Substantia nigra (tissue), 51 donors: ENCODE measurements at places on chromosomes 4 and X.
A peak's percentile ranks its signal among the peaks of the same experiment; 100 is the strongest.

GRCh38 chr4:124206779-124207605, 505.5 kb downstream of the ANKRD50 start:
- no peak for DNase-seq

- no peak for DNase-seq
Observed at GRCh38 chr4:40395908-40396793, 61.0 kb downstream of the CHRNA9 start.

DNA sequence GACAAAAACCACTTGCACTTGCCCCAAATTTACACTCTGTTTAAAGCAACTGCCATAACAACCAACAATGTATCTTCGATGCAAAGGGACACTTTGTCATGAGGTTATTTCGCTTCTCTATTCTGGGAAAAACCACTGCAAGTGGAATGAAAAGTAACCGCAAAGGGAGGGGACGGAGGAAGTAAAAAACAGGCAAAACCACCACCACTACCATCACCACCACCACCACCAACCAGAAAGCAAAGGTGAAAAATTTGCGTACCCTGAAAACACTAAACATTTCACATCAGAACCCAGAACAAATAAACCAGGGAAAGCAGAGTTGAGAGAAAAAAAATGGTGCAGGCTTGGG, 1.2 kb upstream of the N4BP2 start:
- DNase-seq: no peak

DNA sequence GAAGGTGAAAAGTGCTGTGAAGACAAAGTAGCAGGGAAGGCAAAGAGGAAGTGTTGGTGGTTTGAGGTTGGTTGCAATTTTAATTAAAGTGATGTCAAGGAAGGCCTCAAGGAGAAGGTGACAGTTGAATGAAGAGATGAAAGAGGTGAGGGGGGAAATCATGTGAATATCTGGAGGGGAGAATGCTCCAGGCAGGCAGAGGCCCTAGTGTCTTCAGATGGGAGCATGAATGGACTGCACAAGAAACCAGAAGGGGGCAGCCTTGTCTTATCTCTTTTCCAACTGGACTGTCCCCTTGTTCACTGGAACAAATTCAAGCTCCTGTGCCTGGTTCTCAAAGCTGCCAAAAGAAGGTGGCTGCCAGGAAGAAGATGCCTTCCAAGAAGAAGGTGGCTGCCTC, 68.4 kb downstream of the MAOB start:
- no peak for DNase-seq

DNA sequence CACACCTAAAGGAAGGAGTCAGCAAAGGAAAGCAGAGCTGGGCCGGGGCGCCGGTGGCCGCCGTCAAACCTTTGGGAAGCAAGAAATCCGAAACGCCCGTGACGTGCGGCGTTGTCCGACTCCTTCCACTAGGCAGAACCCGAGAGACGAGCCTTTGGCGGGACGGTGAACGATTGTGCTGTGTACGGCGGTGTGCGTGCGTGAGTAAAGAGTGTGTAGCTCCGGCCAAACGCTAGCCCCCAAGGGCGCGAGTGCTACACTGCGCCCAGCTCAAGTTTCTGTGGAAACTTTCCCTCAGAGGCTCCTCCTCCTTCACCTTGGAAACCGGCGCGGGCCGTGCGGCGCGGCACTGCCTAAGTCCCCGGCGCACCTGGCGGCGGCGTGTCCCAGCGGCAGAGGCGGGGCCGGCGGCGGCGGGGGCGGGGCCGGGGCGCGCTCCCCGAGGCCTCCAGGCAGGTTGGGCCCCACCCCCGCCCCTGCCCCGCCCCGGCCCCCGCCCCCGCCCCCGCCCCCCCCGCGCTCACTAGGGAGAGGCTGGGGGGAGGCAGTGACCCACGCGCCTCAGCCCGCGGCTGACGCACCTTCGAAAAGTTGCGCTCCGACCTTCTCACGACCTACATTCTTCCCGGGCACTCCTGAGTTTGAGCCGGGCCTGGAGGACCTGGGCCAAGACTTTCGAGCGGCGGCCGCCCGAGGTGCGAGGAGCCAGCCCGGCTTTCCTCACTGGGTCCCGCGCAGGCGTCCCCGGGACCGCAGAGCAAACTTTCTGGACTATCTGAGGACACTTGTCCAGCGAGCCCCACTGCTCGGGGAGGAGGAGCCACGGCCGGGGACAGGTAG, at the start of gene FHIP1A:
FHIP1A (plus strand) TSS at position 547 of the 840 bp plus-strand sequence. CDS start 157,084 bp downstream, outside the sequence.
- DNase-seq: no peak

GRCh38 chrX:154412468-154412867, 1.1 kb downstream of the TAFAZZIN start:
- DNase-seq: no peak

DNA sequence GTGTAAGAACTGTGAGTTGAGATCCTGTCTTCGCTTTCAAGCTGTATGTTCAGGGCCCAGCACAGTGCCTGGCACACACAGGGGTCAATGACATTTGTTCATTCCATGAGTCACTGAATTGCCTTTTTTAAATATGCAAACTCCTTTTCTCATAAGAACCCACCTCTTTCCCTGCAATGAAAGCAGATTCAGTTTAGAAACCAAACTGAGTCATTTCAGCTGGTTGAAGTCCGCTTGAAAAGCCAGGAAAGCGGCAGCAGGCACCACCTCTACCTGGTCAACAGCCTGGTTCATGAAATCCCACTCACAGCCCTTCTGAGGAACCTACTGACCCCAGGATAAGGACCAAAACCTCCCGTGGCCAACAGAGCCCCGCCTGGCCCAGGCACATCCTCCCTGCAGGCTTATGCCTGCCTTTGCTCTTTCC, 4.5 kb upstream of the C1QTNF7 start:
- no peak for DNase-seq

GRCh38 chrX:7330971-7331746, 183.2 kb upstream of the PUDP start:
- DNase-seq: no peak

GRCh38 chrX:153953342-153953830, 8.9 kb upstream of the RENBP start:
- DNase-seq: peak; percentile 43

- DNase-seq: no peak
Observed at GRCh38 chr4:84699001-84699671, 116.2 kb downstream of the CDS1 start.

DNA sequence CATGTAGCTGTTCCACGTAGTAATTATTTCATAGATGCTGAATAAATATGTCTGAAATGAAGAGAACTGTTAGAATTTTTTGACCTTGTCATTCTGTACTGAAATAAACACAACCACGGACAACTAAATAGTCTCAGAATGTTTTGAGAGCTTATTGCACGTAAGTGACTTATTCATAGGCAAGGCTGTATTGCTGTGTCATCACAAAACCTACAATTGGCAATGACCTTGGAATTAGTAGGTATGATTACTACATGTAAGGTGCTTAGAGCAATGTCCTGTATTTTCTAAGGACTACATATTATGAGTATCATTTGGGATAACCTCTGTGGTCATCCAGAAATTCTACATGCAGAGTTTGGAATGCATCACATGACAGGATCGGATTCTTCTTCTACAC, 237.2 kb upstream of the PUDP start:
- no peak for DNase-seq

DNA sequence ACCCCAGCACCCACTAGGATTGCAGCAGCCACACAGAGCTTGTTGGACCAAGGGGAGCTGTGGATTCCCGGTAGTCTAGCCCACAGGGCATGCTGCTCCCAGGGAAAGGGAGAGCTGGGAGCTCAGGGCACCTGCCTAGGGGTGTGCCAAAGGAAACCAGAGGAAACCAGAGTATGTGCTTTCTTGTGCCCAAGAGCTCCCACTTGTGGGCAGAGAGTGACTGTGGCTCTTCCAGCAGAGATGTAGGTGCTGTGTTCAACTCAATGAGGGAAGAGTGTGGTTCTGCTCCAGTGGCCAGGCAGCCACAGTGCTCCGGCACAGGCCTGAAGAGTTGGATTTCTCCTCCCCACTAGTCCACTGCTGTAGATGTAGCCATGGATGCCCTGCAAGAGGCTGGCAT, 1050.0 kb upstream of the INTU start:
- DNase-seq: no peak

GRCh38 chr4:95572304-95572991, 23.7 kb upstream of the UNC5C start:
- no peak for DNase-seq

- no peak for DNase-seq
Observed at GRCh38 chrX:97398030-97398551, 514.4 kb downstream of the RPA4 start.

GRCh38 chrX:74510401-74510800, 89.1 kb downstream of the SLC16A2 start:
- no peak for DNase-seq

- DNase-seq: no peak
Observed at GRCh38 chr4:57371671-57372070, 261.5 kb upstream of the IGFBP7 start.

- no peak for DNase-seq
Observed at GRCh38 chr4:18198653-18199052, 177.1 kb upstream of the LCORL start.

- DNase-seq: no peak
Observed at GRCh38 chr4:34566091-34566490, 1678.2 kb downstream of the ARAP2 start.

- no peak for DNase-seq
Observed at GRCh38 chr4:122104184-122104583, 47.9 kb upstream of the BLTP1 start.

GRCh38 chr4:184514121-184514988, 40.0 kb upstream of the IRF2 start:
- DNase-seq: peak; percentile 69

DNA sequence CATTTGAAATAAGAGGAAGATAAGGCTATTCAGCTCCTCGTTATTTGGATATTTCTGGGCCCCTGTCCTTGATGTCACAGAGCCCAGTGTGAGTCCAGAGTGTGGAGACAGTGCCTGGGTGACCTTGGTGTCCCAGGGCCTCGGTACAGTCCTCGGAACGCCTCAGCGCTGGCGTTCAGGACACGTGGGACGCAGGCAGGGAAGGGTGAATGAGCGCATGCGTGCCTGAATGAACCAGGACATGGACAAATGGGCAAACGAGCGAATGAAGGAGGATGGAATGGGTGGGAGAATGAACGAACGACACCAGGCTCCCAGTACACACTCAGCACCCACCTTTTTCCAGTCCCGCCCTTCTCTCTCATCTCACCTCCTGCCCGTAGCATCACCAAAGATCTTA, 44.2 kb downstream of the EVC start:
- DNase-seq: no peak

DNA sequence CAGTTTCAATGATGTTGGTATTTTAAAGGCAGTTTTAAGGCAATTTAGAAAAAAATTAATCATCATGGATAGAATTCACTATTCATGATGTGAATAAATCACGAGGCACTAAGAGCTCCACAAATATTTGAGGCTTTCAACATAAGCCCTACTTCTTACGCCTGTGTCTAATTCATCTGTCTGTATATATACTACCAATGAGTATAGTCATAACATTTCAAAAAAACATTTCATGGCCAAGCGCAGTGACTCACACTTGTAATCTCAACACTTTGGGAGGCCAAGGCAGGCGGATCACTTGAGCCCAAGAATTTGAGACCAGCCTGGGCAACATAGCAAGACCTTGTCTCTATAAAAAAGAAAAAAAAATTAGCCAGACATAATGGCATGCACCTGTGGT, 56.5 kb downstream of the FBXL5 start:
- no peak for DNase-seq

- DNase-seq: no peak
Observed at GRCh38 chr4:145048817-145049216, 49.2 kb downstream of the ANAPC10 start.

- no peak for DNase-seq
Observed at GRCh38 chr4:115973768-115974167, 860.3 kb upstream of the NDST4 start.

DNA sequence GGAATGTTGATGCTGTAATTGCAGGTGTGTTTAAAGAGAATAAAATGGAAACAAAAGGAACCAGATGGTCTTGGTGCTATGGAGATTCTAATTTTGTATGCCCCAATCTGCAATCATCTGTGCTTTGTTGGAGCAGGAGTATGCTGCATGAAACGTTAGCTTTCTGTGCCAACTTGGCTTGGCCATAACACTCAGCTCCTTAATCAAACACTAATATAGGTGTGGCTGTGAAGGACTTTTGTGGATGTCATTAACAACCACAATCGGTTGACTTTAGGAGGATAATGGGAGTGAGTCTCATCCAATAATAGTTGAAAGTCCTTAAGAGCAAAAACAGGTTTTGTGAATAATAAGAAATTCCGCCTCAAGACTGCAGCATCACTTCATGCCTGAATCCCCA, 399.2 kb downstream of the NLGN4X start:
- no peak for DNase-seq

DNA sequence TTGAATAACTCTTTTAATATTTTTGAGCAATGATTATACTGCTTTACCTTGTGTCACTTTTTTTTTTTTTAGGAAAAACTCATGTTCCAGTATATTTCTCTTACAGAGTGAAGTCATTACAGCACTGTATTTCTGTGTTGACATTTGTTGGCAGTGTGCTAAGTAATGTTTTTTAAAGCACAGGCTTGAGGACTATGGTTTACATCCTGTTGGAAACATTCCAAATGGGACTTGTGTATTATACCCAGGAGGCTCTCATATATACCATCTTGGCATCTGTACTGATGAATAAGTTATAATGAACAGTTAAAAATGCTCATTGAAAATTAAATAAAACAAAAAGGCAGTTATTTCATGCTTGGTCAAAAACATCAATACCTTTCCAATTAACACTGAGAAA, 33.8 kb downstream of the CEP44 start:
- DNase-seq: no peak

- DNase-seq: no peak
Observed at GRCh38 chr4:152643153-152644035, 36.4 kb downstream of the TMEM154 start.

- DNase-seq: no peak
Observed at GRCh38 chr4:141028024-141028529, 105.2 kb downstream of the RNF150 start.

- DNase-seq: no peak
Observed at GRCh38 chrX:30577362-30577991, at the start of gene TASL. TSS of gene TASL (minus strand) at chrX:30577766. CDS start at chrX:30560355, 17,411 bp downstream.

DNA sequence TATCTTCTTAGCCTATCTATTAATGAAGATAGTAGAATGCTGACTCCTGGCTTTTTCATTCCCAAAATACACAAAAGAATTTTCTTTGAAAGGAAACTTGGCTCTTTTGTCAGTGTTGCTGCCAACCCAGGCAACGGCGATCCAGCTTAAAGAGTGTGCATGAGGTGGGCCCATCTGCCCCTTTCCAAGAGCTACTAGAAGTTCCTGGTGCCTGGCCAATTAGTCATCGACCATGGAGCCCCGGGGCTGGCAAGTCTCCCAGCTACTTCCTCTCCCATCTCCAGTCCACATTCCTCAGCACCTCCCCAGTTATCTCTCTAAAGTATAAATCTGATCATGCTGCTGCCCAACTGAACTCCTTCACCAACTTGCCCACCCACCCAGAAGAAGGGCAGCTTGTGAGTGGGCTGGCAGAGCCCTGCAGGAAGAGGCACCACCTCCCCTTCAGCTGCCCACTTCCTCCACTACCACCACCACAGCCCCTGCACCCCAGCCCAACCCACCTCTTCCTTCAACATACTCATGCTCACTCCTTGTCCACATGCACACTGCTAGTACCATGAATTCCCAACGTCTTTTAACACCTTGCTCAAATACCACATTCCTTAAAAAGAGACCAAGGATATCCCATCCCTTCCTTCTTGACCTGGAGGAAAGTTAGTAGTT, 158.2 kb upstream of the MAP3K15 start:
- DNase-seq: no peak
